ENCODE measurements at places on chromosomes 13 and 19.

DNA sequence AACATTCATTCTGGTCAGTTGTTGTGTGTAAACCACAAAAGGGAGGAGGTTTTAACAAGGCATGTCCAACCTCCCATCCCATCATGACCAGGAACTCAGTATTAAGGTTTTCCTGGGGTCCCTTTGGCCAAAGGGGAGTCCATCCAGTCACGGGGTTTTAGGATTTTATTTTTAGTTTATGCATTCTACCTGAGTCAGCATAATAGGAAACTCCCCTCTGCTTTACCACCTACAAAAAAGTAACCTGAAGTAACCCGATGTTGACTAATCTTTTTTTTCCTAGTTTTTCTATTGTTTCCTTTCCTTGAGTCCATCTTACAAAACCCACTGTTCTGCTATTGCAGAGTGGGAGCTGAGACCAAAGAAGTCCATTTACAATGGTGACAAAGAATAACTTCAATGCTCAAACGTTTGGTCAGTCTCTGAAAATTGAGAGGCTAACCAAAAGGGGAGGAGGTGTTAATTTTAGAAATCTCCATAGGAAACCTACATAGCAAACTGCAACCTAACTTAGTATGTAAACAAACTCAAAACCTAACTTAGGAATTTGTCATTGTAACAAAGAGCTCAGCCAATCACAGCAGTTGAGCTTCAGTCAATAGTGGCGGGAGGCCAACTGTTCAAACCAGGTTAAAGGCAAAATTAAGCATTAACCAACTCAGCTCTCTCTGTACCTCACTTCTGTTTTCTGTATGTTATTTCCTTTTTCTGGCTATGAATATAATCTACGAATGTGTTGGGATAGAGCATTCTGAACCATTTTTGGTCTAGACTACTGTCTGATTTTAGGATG is 1954.1 kb downstream of the PCDH9 start:
- DNase-seq = no peak

GRCh38 chr13:78897200-78897599 is 238.2 kb upstream of the OBI1 start:
- DNase-seq = no peak

DNA sequence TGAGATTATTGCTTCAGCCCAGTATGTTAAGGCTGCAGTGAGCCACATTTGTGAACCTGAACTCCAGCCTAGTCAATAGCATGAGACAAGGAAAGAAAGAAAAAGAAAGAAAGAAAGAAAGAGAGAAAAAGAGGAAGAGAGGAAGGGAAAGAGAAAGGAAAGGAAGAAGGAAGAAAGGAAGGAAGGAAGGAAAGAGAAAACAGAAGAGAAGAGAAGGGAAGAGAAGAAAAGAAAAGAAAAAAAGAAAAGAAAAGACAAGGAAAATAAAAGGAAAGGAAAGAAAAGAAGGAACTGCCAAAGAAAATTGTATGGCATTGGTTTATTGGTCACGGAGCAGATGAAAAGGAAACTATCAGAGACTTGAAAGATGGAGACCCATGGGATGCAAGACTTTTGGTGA is 1158.8 kb downstream of the OLFM4 start:
- DNase-seq = no peak

DNA sequence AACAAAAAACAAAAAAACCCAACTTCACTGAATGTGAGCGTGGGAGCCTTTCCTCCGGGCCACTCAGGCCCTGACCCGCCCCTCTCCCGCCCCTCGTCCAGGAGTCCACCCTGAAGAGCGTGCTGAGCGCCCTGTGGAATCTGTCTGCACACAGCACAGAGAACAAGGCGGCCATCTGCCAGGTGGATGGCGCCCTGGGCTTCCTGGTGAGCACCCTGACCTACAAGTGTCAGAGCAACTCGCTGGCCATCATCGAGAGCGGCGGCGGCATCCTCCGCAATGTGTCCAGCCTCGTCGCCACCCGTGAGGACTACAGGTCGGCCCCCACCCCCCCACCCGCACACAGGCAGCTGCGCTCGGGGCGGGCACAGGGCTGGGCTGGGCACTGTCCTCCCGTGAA is 11.9 kb downstream of the APC2 start:
- no peak for DNase-seq

DNA sequence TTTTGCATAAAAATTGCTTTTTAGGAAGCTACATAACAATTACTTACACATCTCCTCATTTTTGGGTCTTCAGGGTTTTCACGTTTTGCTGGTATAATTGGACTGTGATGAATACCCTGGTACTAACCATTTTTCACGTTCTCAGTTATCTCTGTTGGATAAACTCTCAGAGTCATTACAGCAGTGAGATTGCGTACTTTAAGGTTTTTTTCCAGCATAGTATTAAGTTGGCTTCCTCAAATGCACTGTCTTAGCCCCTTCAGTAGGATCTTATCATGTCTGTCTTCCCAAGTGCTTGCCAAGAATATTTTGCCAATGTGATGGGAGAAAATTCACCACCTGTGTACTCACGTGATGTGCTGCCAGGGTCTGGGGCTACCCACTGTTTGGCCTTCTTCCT is 342.5 kb downstream of the TEX29 start:
- DNase-seq = no peak

GRCh38 chr19:42051166-42052115 is 18.6 kb downstream of the GRIK5 start:
- DNase-seq = no peak

DNA sequence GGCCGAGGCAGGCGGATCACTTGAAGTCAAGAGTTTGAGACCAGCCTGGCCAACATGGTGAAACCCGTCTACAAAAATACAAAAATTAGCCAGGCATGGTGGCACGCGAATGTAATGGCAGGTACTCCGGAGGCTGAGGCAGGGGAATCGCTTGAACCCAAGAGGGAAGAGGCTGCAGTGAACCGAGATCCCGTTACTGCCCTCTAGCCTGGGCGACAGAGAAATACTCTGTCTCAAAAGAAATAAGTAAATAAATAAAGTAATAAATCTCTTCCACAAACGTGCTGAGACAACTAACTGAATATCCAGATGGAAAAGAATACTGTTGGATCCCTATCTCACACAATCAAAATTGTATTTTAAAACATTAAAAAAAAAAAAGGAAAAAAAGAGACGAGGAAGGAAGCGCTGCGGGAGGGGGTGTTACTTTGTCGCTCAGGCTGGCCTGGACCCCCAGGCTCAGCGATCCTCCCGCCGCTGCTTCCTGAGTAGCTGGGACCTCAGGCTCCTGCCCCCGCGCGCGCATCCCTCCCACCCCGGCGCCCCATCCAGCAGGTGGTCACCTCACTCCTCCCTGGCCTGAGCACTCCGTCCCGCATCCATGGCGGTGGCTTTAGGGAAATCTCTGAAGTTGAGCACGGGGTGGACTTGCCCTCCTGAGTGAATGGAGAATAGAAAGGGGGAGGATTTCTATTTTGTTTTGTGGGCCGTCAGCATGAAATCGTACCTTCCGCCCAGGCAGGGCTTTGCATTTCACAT is 628 bp upstream of the ZNF813 start:
- DNase-seq = no peak

DNA sequence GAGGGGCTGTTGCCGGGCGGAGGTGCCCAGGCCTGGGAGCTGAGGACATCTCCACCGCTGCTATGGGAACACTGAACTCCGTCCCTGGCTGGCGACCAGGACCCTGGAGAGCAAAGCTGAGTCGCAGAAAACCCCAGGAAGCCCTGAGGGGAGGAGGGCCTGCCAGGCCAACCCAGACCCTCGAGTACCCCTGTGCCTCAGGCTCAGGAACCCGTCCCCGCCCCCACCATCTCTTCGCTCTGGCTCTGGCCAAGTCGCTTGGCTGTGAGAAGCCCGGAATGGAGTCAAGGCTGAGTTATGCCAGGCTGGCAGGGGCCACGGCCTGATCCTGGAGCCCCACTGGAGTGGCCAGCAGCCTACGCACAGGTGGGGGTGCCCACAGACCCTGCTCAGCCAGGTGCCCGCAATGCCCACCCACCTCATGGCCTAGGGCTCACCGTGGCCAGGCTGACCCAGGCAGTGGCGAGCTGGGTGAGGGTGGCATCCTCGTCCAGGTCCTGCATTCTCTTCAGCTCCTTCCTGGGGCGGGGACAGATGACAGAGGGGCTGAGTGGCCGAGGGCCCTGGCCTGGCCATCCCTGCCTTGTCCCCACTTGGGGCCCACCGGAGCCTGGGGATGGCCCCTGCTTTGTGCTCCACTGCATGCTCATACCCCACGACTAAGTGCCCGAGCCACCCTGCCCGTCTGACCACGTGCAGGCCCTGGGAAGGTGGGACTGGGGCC is 8.5 kb upstream of the CERS1 start:
- DNase-seq = no peak

GRCh38 chr19:1837625-1838105 is 10.6 kb downstream of the REXO1 start:
- DNase-seq = no peak

DNA sequence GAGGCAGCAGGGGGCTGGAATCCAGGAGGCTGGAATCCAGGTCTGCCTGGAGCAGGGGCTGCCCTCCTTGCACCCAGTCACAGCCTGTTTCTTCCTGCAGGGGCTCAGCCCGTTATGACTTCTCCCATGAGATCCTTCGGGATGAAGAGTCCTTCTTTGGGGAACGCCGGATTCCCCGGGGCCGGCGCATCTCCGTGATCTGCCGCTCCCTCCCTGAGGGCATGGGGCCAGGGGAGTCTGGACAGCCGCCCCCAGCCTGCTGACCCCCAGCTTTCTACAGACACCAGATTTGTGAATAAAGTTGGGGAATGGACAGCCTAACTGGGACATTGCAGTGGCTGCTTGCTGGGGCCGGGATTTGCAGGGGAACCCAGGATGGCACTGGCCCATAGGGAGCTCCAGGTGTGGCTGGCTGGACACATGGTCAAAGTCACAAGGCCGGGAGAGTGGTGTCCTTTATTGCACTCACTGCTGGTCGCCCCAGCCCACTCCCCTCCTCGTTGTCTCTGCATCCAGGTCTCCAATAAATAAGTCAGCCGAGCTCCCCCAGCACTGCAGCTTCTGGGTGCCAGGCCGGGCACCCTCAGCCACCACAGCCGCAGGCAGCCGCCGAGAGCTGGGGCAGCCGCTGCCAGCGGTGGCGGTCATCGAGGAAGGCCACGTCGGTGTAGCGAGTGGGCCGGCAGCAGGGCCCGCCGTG is 872 bp downstream of the PSPN start:
- DNase-seq = no peak

DNA sequence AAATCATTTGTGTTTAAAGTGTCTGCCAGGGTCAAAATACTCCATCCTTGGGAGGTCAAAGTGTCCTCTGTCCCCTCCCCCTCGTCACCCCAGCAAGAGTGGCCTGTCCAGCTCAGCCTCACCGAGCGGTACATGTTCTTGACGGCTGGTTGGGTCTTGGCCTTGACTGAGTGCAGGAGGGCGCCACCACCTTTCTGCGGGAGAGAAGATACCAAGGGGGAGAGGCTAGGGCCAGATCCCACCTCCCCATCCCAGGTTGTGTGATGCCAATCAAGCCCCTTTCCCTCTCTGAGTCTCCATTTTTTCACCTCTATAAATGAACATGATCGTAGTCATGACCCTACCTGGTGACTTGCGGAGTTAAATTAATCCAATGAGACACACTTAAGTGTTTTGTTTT is 6.1 kb downstream of the CRB3 start:
- DNase-seq = no peak

GRCh38 chr13:33015241-33015668 is 968 bp upstream of the KL start:
- DNase-seq = no peak

DNA sequence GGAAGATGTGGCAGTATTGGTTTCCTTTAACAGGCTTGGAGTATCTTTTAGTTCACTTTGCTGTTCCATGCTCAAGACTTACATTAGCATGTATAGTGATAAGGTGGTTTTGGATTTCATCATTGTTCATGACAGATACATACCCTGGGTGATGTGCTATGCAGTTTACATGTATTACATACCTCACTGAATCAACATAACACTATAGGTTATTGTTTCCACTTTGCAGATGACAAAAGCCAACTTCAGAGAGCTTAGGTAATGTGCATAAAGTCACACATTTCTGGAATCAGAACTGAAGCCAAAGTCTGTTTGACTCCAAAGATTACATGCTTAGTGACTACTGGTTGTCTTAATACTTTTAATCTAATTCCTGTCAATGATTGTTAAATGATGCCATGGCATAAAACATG is 7.1 kb downstream of the COMMD6 start:
- no peak for DNase-seq

DNA sequence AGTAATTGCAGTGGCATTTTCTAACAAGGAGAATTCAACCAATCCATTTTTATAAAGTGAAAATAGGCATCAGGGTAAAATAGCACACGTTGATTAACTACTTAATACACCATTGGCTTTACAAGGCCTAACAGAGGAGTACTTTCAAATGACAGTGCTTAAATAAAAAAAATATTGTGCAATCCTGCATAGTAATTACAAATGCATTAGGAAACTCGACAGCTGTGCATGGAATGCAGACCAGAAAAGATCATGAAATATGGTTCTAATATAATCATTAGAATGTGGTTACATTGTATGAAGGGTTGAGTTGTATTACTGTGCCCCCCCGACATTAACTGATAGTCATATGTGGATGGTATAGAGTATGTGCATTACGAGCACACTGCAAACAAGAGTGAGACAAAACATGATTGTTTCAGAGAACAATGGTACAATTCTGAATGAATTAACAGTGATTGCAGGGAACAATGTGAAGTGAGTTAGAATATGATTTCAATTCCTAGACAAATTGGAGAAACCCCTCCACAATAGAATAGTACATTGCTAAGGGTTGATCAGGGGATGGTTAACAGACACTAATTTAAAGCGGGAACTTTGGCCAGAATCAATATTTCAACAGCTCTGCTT is 270.6 kb downstream of the GPC5 start:
- DNase-seq = no peak

- DNase-seq = no peak
Observed at GRCh38 chr13:112477070-112477619, 101.0 kb downstream of the SPACA7 start.

GRCh38 chr19:43439709-43440063 is 25.0 kb downstream of the TEX101 start:
- no peak for DNase-seq

- no peak for DNase-seq
Observed at GRCh38 chr13:99124794-99125316, 75.8 kb upstream of the UBAC2 start.

GRCh38 chr19:18915639-18916038 is 3.5 kb downstream of the COPE start:
- no peak for DNase-seq

GRCh38 chr19:4456843-4457653 is 546 bp downstream of the UBXN6 start:
- peak; percentile 70 for DNase-seq

- no peak for DNase-seq
Observed at GRCh38 chr13:42981317-42981716, 10.7 kb downstream of the EPSTI1 start.

- no peak for DNase-seq
Observed at GRCh38 chr13:30659980-30660379, 42.3 kb downstream of the USPL1 start.

GRCh38 chr13:39965309-39965708 is 309.8 kb downstream of the COG6 start:
- no peak for DNase-seq

Data from NCI-H1105 (cell line).